Naive thymus-derived CD4-positive, alpha-beta T cell (primary cell): ENCODE measurements at places on chromosomes 4 and X.

GRCh38 chr4:176193938-176194337 is 1.4 kb downstream of the SPATA4 start:
- H3K27ac ChIP-seq = no peak overlapping the region
- H3K36me3 ChIP-seq = no peaks in the 10 kb centered on the region
- no peak for DNase-seq

DNA sequence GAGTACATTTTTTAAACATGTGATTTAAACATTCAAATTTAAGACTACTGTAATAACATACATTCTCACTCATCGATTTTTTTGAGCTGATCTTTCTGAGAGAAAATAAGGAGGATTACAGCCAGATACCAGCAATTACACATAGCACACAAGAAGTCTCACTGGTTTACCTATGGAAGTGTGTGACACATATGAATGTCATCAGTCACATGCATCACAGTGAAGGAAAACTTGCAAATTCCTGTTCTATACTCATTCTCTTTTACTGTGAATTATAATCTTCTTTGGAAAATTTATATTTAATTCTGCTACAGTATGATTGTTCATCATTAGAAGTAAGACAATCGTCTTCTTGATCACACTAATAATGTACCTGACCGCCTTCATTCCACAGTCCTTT is 21.3 kb upstream of the BMP2K start:
- no peaks in the 10 kb centered on the region for H3K36me3 ChIP-seq
- no peak overlapping the region for H3K27ac ChIP-seq
- H3K27me3 ChIP-seq = no peaks in the 10 kb centered on the region
- no peak for DNase-seq
- H3K4me3 ChIP-seq = no peak overlapping the region

GRCh38 chr4:172843192-172843591 is 325.4 kb upstream of the GALNT7 start:
- no peak overlapping the region for H3K27ac ChIP-seq
- no peak for DNase-seq
- no peaks in the 10 kb centered on the region for H3K4me1 ChIP-seq
- H3K36me3 ChIP-seq = no peaks in the 10 kb centered on the region

GRCh38 chr4:140257461-140258305 is 103.7 kb upstream of the MAML3 start:
- H3K27me3 ChIP-seq = peaks cover 3% of the 10 kb centered on the region
- no peak for DNase-seq
- no peak overlapping the region for H3K27ac ChIP-seq
- no peak overlapping the region for H3K4me3 ChIP-seq

GRCh38 chrX:87900320-87900908 is 382.8 kb downstream of the KLHL4 start:
- H3K4me3 ChIP-seq = no peak overlapping the region
- H3K4me1 ChIP-seq = no peaks in the 10 kb centered on the region
- H3K27ac ChIP-seq = no peak overlapping the region
- H3K27me3 ChIP-seq = no peaks in the 10 kb centered on the region
- DNase-seq = no peak

DNA sequence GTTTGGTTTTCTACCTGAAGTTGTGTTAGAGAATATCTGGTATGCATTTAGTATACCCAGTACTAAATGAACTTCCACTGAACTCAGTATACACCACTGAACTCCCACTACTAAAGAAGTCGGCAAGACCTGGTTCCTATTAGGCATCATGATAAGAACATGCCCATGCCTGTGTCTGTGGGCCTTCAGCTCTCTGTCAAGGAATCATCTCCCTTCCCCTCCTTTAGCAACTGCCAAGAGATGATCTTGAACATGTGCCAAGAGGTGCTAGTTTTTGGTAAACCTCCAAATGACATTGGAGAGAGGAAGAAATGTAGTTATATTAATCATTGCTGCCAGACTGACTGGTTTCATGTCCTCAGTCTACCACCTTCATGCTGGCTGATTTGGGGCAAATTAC is 113.2 kb downstream of the ATP10D start:
- no peak for DNase-seq
- no peak overlapping the region for H3K4me3 ChIP-seq
- H3K27ac ChIP-seq = no peak overlapping the region
- no peaks in the 10 kb centered on the region for H3K27me3 ChIP-seq
- H3K4me1 ChIP-seq = no peaks in the 10 kb centered on the region

GRCh38 chrX:53813670-53814440 is 127.3 kb upstream of the HUWE1 start:
- H3K4me1 ChIP-seq = no peaks in the 10 kb centered on the region
- H3K27me3 ChIP-seq = no peaks in the 10 kb centered on the region
- H3K36me3 ChIP-seq = no peaks in the 10 kb centered on the region
- no peak overlapping the region for H3K27ac ChIP-seq
- no peak for DNase-seq
